Skeletal muscle cell (primary cell): ENCODE measurements at places on chromosomes 3 and 15.
A peak's percentile ranks its signal among the peaks of the same experiment; 100 is the strongest.

GRCh38 chr3:69669070-69669469 lies 70.2 kb upstream of the MITF start:
- no peak for DNase-seq

DNA sequence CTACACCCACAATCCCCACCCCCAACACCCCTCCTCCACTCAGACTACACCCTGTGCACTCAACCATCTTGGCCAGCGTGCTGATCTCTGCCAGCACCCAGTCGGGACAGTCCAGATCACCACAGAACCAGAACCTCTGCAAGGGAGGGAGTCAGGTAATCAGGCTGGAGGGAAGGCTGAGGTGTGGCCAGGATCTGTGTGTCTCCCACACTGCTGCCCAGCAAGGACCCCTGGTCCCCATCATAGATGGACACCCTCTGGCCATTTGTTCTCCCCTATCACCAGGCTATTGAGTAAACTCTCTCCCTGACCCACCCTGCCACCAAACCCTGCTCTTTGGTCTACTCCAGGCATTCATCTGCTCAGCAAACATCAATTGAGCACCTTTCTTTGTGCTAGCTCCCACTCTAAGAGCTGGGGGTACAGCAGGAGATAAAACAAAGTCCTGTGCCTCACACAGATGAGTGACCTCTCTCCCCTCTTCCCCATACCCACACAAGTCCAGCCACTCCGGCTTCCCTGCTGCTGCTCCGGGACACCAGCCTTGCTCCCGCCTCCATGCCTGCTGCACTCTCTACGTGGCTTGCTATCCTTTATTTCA lies 134.8 kb downstream of the TBC1D2B start:
- no peak for DNase-seq

DNA sequence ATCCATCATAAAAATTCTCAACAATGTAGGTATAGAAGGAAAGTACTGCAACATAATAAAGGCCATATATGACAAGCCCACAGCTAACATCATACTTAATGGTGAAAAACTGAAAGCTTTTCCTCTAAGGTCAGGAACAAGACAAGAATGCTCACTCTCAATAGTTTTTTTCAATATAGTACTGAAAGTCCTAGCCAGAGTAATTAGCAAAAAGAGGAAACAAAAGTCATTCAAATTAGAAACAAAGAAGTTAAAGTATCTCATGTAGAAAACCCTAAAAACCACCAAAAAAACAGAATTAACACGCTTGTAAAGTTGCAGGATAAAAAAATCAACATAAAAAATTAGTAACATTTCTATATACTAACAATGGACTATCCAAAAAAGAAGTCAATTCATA lies 61.8 kb downstream of the MYH15 start:
- DNase-seq = no peak

- peak; percentile 56 for DNase-seq
These were observed 75.5 kb downstream of the ADAMTS9 start for GRCh38 chr3:64612082-64612860.

DNA sequence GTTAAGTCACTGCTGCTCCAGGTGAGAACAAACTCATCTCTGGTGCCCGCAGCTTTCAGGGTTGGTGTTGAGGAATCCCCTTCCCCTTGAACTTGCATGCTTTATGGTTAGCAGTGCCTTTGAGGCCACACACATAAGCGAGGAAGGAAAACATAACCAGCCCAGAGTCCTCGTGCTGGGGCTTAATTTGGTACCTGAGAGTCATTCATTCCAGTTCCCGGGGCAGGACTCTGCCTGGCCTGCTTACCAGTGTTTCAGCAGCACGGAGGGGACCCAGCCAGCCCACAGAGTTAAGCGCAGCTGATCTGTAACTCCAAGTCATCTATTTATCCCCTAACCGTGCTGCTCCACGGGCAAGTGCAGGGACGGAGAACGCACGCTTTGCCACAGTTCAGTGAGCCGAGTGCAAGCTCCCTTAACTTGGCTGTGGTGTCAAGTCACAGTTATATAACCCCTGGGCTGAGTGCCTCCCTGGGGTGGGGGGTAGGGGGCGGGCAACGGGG lies 302.3 kb upstream of the ICE2 start:
- DNase-seq = no peak

- DNase-seq = no peak
These were observed 2.2 kb downstream of the TGFBR2 start for GRCh38 chr3:30608598-30608947.

DNA sequence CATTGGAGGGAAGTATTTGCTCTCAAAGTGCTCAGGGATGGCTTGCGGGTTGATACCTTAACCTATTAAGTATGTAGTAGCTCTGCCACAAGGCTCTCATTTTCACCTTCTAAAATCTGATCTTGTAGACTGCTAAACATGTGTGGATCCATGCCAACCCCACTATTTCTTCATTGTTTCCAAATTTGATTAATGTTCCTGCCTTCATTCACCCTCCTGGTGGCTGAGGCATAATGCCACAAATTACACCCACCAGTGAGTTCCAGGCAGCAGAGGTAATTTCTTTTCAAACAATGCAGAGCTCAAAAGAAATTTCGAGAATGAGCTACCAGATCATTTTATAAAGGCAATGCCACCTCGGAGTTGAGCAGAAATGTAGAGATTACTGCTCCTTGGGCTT lies 71.0 kb downstream of the EDEM1 start:
- no peak for DNase-seq

DNA sequence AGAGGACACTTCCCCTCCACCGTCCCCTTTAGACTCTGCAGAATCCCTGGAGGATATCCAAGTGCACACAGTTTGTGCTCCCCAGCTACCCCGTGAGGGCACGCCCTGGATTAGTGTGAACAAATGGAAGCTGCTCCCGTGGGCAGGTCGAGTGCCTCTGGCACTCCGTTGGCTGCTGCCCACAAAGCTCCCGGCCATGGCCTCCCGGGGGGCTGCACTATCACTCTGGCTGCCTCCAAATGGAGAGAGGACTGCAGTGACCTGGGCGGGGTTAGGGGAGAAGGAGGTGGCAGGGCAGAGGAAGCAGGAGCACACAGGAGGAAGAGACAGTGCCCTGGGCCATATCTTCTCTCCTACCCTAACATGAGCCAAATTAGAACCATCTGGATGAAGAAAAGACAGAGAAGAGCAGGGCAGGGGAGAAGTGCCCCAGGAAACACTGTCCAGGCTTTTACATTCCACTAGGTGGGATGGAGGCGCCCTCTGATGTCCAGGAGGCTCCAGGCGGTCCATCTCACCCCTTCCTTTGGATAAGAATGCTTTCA lies 29.4 kb upstream of the ACAD9 start:
- DNase-seq = no peak

GRCh38 chr3:140546649-140547048 lies 131.2 kb upstream of the TRIM42 start:
- no peak for DNase-seq

GRCh38 chr15:39438799-39439592 lies 141.9 kb upstream of the THBS1 start:
- DNase-seq = no peak

GRCh38 chr3:30426293-30426993 lies 180.0 kb upstream of the TGFBR2 start:
- DNase-seq = peak; percentile 86

DNA sequence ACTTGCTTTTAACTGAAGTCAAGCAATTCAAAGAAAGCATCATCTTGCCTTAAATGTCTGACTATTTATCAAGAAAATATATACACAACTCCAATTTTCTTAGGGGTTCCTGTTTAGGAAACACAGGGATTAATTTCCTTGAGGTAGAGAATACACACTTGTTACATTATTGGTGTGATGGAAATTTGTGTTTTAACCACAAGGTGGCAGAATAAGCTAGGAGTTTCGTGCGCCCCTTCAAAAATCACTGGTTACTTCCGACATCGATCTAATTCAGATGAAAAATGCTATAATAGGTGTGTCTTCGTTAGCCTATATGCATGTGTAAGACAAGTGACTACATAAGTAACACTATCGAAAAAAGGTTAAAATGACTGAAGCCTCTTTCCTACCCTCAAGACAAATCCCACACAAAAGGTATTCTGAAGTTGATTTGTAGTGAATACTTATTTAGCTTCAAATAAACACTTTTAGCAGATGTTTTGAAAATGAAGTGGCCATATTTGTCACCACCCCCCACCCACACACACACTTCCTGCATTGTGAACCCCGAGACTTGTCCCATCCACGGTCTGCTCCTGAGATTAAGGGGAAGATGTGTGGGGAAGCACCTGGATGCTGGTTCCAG lies 246.5 kb downstream of the ROBO1 start:
- no peak for DNase-seq

DNA sequence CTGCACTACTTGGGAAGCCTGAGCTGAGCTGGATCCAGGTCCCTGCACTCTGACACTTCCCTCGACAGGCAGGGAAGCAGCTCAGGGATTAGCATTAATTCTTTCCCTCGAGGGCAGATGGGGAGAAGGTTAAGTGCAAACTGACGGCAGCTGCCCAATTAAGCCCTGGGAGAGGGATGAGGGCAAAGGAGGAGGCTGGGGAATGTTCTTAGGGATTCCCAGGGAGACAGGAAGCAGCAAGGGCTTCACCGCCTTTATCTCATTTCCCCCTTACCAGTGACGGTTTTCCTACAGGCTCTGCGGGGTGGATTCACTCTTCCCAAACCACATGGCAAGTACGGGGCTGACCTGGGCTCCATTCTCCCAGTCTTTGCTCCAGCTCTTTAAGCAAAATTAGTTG lies 519.0 kb upstream of the PROK2 start:
- no peak for DNase-seq

DNA sequence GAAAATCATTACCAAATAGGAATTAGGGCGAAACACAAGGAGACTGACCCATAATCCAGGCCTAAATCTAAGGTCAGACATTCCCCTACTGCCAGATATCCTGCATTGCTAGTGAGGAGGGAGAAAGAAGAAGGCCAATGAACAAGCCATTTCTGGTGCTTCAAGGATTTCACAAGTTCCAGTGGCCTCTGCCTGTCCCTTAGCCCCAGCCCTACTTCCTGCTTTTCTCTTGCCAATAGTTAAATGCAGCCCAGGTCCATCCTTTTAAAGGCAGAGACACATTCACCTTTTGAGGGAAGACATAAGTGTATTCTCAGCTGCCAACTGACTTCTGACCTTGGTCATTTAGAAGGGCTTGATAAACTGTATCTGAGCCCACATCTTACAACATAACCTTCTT lies 135.8 kb downstream of the ZNF621 start:
- DNase-seq = no peak

DNA sequence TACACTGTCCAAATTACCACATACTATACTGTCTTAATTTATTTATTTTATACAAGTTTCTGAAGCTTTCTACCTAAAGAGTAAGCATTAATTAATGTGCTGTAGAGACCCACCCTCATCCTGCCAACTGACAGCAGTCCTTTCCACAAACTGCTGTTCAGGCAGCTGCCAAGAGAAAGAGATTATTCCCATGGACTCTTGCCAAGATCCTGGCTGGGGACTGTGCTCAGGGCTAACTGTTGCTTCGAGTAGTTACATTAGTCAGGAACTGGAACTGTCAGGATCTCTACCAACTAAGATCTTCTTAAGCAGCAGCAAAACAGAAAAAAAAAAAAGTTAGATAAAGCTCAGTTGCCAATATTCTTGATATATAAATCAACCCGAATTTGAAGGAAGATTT lies 398.8 kb downstream of the MECOM start:
- DNase-seq = no peak

GRCh38 chr3:123139522-123139921 lies 62.2 kb upstream of the SEC22A start:
- no peak for DNase-seq

GRCh38 chr15:58487041-58487723 lies 55.4 kb downstream of the LIPC start:
- no peak for DNase-seq

GRCh38 chr3:9224490-9224889 lies 25.0 kb downstream of the SRGAP3 start:
- DNase-seq = no peak

- no peak for DNase-seq
These were observed 202.3 kb upstream of the PROK2 start for GRCh38 chr3:71987089-71987735.

GRCh38 chr15:60774829-60775463 lies 296.0 kb upstream of the ICE2 start:
- DNase-seq = no peak

GRCh38 chr3:22319446-22319845 lies 568.4 kb upstream of the ZNF385D start:
- DNase-seq = peak; percentile 1

GRCh38 chr3:64873400-64873799 lies 185.6 kb upstream of the ADAMTS9 start:
- no peak for DNase-seq

DNA sequence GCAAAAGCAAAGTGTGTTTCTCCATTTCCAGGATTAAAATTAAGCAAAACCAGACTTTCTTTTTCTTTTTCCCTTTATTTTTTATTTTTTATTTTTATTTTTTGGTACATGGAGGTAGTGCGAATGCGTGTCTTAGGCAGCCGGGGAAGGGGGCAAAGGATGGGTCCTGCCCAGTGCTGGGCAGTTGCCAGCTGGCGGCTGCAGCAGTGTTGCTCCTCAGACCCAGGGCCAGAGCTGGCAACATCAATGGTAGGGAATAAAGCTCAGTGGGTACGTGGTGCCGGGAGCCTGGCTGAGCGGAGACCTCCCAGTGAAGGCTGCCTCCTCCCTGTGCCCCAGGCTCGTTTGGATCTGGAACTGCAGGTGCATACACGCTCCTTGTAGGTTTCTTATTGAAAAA lies 46.3 kb downstream of the POLR2M start:
- DNase-seq = no peak

- DNase-seq = no peak
These were observed 45.8 kb upstream of the ATP13A3 start for GRCh38 chr3:194532591-194532990.

DNA sequence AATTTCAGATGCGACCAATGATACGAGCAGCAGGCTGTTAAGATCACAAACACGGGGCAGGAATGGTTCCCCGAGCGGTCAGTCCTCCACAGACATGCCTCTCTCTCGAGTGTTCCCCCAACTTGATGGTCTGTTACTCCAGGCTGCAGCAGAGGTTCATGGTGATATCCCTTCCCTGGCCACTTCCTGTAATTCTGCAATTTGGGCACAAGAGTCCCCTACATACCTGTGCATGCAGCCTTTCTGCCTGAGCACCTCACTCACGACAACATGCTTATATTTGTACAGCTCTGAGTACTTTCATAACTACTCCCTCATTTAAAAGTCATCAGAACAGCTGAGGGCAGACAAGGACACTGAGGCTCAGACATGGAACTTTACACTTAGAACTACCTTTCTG lies 408.1 kb upstream of the NR2F2 start:
- no peak for DNase-seq

- DNase-seq = no peak
These were observed 25.0 kb upstream of the C3orf52 start for GRCh38 chr3:112061152-112061551.

GRCh38 chr3:35814531-35814930 lies 175.2 kb downstream of the ARPP21 start:
- no peak for DNase-seq

- no peak for DNase-seq
These were observed 56.9 kb upstream of the P2RY1 start for GRCh38 chr3:152778022-152778421.

DNA sequence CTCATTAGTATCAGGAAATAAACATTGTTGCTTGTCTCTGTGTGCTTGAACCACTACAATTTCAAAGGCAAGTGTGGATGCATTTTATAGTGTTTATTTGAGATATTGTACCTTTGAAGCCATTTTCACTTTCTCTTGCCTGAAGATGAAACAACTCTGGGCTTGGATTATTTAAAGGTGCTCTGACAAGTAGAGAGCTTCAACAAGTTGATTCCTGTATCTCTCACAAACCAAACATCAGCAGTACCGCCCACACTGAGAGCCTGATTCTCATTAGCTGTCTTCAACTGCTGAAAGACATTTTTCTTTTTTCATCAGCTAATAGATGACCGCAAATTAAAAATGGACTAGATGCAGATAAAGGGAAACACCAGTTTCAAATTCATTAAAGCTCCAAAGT lies 806 bp upstream of the CERS3 start:
- DNase-seq = no peak
